ENCODE measurements at places on chromosomes 2 and 18.
A peak's percentile ranks its signal among the peaks of the same experiment; 100 is the strongest.

GRCh38 chr2:231900972-231901371 lies 25.2 kb downstream of the NPPC start:
- DNase-seq: no peak

GRCh38 chr2:62974999-62975398 lies 75.6 kb upstream of the OTX1 start:
- no peak for DNase-seq

- no peak for DNase-seq
Measured at GRCh38 chr18:34281722-34282121, 57.0 kb upstream of the NOL4 start.

DNA sequence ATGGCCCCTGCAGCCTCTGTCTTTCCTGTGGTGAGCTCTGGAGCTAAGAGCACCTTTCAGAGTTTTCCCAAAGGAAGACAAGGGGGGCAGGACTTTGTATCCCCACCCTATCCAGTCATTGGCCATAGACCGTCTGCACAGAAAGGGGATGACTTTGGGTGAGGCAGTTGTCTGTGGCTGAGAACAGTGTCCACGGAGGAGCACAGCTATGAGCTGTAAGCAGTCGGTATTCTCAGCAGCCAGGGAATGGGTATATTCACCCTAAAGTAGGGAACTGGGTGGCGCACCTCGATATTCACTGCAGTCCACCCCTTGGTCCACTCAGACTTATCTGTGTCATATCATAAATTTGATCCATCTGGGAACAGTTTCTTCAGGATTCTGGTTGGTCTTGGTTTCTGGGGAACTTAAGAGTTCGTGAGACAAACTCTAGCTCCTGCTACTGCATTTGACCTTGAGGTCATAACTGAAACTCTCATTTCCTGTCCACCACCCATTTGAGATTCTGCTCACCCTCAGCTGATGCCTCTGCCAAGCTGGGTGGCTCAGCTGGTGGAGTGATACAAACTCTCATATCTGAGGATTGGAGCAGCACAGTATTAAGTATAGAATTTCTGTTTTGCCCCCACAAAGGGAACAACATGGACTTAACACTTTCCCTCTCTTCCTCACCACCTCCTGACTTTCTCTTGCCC lies 45.2 kb upstream of the SCG2 start:
- no peak for DNase-seq

- no peak for DNase-seq
Measured at GRCh38 chr2:239394346-239394945, 6.4 kb downstream of the HDAC4 start.

GRCh38 chr18:55246278-55246677 lies 287.0 kb upstream of the CCDC68 start:
- DNase-seq: no peak

GRCh38 chr2:69741229-69741574 lies 732 bp upstream of the ANXA4 start:
- no peak for DNase-seq

DNA sequence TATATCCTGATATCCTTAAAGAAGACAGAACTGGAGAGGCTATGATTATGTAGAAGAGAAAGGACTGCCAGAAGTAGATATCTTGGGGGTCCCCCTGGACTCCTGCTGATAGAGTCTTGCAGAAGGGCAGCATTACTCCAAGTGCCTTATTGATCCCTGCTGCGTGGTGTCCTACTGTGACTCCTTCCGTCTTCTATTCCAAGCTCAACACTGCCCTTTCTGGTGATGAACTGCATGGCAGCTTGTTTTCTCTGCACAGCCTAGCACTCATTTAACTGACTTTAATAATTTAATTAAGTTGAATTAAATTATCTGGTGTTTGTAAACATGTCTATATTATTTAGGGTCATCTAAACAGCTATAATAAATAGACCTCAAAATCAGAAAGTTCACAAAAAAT lies 194.1 kb upstream of the DSEL start:
- no peak for DNase-seq

DNA sequence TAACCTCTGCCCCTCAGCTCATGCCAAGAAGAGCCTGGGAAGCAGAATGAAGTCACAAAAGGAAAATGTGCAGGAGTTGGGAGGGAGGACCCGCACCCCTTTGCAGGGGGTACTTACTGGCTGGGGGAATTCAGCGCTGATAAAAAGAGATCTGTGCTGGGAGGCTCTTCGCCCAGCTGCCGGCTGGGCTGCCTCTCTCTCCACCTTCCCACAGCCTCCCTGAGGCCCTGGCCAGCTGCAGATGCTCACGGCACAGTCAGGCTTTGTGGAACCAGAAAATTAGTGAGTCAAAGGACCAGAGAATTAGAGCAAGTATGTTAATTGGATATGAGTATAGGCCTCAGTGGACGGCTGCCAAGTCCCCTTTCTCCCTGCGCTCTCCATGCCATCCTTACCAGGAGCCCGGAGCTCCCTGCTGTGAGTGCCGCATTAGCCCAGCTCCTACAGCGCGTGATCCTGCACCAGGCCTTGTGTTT lies 181.7 kb upstream of the SH3BP4 start:
- DNase-seq: peak; percentile 76

- no peak for DNase-seq
Measured at GRCh38 chr2:234146087-234146826, 95.8 kb downstream of the SPP2 start.

DNA sequence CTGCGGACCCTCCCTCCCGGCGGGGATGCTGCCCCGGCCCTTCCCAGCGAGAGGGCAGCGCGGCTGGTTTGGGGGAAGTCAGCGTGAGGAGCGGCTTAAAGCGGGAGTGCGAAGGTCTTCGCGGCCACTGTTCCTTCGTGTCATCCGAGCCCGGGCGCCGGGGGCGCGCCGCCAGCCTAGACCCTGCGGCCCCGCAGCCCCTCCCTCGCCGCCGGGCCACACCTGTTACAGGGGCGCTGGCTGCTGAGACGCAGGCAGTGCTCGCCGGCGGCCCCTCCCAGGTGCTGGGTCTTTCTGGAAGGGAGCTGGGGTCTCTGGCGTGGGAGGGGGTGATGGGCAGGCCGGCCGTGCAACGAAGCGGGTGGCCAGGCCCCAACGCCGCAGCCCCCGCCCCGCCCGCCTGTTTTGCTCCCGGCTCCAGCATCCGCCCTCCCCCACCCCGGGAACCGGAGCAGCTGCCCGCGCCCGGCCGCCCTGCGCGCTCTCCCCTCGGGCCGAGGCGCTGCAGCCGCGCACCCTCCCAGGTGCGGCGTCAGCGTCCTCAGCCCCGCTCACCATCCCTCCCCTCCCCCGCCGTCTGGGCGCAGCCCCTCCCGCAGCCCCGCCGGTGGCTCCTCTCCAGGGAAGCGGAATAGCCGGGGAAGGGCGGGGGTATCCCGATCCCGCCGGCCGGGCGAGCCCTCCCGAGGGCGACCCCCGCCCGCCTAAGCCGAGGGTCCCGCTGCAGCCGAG lies 727 bp downstream of the KIF1A start:
- DNase-seq: no peak

- no peak for DNase-seq
Measured at GRCh38 chr2:48270209-48270608, 259.7 kb upstream of the STON1 start.

GRCh38 chr2:495745-496275 lies 181.4 kb downstream of the TMEM18 start:
- no peak for DNase-seq

DNA sequence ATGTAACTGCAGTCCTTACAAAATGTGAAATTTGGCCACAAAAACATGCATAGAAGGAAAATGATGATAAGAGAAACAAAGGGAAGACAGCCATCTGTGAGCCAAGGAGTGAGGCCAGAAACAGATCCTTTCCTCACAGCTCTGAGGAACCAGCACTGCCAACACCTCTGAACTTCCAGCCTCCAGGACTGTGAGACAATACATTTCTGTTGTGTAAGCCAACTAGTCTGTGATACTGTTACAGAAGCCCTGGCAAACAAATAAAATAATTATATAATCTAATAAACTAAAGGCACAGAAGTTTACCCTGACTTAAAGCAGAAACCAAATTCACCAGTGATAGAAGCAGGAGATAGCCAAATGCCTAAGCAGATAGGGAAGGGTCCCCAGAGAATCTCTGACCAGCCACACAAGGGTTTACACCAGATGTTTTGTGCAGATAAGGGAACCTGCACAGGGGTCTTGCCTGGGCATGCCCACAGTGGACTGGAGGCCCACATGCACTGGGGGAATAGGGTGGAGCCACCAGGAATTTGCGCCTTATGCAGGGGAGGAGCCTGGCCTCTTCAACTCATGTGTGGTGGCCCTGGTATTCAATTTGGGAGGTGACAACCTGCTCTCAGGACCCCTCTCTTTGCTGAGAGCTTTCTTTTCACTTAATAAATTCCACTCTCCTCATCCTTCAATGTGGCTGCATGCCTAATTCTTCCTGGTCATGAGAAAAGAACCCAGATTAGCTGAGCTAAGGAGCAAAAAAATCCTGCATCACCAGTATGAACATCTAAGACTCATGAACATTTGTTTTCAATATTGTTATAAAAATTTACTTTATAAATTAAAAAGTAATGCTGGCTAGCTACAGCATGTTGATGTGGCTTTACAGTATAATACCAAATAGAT lies 3.8 kb upstream of the GCC2 start:
- DNase-seq: no peak

DNA sequence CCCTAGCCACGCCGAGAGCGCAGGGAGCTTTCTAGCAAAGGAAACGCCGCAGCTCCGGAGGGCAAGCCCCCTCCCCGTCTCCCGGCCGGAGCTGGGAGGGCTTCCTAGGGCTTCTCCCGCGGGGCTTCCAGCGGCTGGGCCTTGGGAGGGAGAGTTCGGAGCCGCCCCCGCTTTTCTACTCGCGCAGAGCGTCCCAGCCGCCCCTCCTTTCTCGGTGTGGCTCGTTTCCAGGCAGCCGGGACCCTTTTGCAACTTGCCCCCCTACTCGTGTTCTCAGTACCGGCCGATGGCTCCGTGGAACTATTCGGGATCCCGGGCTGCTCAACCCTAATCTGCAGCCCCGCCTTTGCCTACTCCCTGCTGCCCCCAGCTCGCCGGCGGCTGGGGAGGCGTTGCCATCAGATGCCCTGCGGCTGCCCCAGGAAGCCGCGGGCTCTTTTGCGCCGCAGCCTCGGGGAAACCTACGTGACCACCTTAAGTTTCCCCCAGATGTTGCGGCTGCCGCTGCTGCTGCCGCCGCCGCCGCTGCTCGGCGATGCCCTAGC lies 1.5 kb upstream of the NR4A2 start:
- no peak for DNase-seq

GRCh38 chr2:134420259-134420658 lies 166.4 kb downstream of the MGAT5 start:
- no peak for DNase-seq

GRCh38 chr2:144453486-144454158 lies 66.3 kb downstream of the ZEB2 start:
- no peak for DNase-seq

DNA sequence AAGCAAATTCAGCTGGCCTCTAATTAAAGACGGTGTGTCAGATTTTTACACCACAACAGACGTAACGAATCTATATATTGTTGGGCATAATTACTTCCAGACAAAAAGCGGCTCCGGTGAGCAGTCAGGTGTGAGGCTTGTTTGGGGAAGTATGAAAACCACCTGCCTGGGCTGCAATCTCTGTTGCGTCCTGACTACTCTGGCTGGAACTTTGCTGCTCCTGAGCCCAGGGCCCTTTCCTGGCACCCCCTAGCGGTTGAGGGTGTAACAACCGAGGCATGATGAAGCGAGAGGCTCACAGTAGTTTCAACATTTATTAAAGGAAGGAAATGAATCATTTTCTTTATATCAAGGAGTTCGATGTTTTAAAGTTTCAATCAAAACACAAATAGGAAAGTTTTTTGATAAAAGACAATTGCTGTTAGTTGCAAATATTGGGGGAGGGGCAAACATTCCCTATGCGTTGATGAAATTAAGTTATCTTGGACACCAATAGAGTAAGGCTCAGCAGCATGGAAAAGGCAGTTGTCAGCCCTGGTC lies 10.6 kb upstream of the ITGB6 start:
- no peak for DNase-seq

DNA sequence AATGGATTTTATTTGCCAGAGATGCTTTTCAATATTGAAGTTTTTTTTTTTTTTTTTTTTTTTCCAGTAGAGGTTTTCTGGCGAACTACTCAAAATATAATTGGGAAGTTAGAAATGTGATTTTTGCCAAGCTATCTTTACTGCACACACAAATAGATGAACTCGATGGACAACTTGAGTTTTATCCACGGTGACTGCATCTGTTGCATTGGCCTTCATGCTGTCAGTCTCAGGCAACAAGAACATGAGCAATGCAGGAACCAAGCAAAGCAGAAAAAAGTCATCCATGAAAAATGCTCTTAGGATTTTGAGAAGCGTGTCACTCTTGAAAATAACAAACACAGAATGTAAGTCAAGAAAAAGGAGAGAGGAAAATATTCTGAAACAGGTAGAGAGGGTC lies 22.7 kb upstream of the HDAC4 start:
- DNase-seq: no peak

- DNase-seq: no peak
Measured at GRCh38 chr2:63850649-63851048, 9.0 kb downstream of the UGP2 start.

GRCh38 chr2:16767789-16768476 lies 102.3 kb upstream of the CYRIA start:
- no peak for DNase-seq

DNA sequence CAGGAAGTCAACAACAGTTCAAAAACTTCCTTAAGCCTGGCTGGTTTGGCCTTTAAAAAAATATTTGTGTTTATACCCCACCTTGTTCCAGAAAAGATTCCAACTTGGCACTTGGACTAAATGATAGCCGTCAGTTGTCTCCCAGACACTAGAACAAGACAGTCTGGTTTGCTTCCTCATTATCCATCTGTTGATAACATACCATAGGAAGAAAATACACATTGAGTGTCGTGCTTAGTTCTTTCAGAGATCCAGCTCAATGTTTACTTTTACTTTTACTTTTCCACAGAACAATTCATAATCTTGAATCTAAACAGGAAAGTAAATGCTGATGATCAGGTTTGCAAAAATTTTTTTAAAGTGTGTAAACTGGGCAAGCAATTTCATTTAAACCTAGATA lies 2.4 kb upstream of the VPS54 start:
- DNase-seq: no peak

- no peak for DNase-seq
Measured at GRCh38 chr2:95077530-95077825, 44.1 kb downstream of the MRPS5 start.

GRCh38 chr18:62523255-62523588 lies 397 bp downstream of the ZCCHC2 start:
- no peak for DNase-seq

GRCh38 chr2:8684878-8685696 lies 3.2 kb downstream of the ID2 start:
- no peak for DNase-seq

GRCh38 chr2:170745305-170745704 lies 24.9 kb upstream of the ERICH2 start:
- no peak for DNase-seq

- no peak for DNase-seq
Measured at GRCh38 chr2:203730883-203731282, 24.4 kb downstream of the CD28 start.

DNA sequence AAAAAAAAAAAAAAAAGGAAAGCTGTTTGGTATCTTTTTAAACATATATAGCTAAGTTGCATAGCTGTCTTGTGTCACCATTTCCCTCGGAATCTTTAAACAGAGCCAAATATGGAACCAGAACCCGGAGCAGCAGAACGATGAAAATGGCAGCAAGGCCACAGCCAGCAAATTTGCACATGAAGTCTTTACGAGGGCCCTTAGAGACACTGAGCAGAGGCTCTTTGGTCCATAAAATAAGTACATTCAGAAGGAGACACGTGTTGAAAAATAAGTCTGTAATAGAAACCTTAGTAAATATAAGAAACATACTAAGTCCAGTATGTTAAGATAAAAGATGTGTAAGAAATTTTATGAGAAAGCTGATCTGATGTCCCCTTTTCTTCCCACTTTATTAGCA lies 16.2 kb downstream of the CCBE1 start:
- DNase-seq: no peak

Measured in NCI-H2081 treated with DMSO at 0.1 percent for 48 hours (cell line).